Stromal cell of bone marrow (primary cell): ENCODE measurements at places on chromosomes 13 and 19.

DNA sequence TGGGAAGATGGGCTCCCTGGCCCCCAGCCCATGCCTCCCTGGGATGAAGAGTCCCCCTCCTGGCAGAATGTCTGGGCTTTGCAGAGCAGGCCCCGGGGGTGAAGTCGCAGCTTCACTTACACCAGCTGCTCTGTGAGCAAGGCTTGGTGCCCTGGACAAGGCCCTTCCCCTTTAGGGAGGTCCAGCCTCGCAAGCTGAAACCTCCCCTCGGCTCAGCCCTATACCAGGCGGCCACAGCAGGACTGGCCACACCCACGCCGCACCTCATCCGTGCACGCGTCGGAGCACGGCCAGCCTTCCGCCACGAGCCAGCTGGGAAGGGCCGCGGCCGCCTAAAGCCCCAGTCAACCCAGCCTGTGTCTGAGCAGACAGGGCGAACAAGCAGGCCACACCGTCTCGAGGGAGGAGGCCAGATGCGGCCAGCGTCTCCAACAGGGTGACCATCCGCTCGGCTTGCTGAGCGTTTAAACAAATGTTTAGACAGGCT, 83.2 kb upstream of the MCF2L start:
- DNase-seq, result peak; percentile 58

DNA sequence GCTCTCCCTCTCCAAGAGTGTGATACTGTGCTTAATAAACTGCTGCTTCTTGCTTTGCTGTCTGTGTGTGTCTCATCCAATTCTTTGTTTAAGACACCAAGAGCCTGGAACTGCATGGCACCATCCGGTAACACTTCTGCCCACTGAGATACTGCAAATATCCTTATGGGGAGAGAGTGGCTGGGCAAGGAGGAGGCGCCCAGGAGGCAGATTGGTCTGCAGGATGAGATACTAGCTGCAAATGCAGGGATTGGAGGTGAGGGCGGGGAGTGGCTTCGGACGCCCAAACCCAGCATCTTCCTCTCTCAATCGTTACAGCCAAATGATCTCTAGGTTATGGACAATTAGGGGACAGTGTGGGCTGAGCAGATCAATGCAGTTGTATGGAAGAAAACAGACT, 1.7 kb upstream of the SIGLEC7 start:
- DNase-seq, result no peak

DNA sequence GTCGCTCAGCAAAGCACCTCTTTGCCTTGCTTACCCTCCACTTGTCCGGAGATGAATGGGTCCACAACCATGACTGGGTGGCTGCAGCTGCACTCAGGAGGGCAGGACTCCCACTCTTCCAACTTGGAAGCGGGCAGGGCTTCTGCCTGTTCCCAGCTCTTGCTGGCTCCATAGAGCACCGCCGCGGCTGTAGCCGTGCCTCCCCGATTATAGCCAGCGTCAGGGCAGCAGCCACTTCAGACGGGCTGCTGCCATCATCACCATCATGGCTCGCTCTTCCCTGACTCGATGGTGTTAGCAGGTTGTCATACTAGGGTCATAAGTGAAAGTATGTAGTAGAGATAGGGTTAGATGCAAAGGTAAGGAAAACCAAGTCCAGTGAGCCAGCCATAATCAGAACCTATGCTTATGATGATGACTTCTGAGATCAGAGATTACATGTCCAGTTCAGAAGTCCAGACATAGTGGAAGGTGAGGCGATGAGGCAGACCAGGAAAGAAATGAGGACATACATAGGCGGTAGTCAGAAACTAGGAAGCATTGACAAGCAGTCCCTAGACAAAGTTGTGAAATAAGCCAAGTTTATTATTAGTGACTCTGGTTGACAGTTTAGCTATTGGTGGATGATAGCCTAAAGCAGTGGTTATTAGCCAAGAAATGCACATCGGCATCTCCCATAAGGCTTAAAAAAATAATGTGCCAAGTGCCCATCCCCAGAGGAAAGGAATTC, 4.4 kb upstream of the INTS6 start:
- DNase-seq, result no peak

GRCh38 chr13:51524829-51525566, 59.3 kb upstream of the WDFY2 start:
- DNase-seq, result no peak

DNA sequence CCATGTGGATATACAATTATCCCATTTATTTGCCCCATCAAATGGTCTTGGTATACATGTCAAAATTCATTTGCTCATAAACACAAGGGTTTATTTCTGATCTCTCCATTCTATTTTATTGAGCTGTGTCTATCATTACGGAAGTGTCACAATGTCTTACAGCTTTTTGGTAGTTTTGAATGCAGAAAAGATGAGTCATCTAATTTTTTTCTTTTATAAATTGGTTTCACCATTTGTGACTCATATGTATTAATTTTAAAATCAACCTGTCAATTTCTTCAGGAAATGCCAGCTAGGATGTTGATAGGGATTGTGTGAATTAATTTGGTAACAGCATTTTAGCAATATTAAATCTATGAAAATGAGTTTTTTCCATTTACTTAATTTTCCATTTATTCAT, 2549.4 kb downstream of the PCDH9 start:
- DNase-seq, result no peak

- no peak for DNase-seq
Observed at GRCh38 chr19:1266916-1267476, 2.1 kb upstream of the CIRBP start.

DNA sequence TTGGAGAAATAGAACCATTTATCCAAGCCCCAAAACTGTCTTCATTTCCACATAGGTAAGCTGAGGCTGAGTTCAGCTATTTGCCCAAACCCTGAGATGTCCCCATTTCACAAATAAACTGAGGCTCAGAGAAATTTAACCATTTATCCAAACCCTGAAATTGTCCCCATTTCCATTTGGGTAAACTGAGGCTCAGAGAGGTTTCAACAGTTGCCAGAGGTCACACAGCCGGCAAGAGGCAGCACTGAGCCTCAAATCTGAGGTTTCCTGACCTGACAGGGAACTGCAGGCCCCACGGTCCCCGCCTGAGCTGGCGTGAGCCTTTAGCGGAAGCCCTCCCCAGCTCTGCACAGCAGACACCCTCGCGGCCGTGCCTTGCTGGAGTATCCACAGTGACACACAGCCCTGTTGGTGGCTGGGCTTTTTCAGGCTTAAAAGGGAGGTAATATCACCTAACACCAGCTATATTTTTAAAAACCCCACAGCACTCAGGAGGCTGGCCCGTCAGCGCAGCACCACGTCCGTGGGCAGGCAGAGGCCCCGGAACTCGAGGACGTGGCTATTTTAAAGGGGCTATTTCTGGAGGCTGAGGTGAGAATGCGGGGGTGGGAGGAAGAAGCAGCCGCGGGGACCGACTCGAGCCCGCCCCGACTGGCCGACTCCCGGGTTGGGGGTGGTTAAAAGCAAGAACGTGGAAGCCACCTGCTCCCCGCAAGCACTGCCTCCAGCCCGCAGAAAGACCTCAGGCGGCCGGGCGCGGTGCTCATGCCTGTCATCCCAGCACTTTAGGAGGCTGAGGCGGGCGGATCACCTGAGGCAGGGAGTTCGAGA, 18.5 kb downstream of the PTPRS start:
- DNase-seq, result no peak

GRCh38 chr19:18929311-18929710, 9.8 kb downstream of the DDX49 start:
- no peak for DNase-seq

DNA sequence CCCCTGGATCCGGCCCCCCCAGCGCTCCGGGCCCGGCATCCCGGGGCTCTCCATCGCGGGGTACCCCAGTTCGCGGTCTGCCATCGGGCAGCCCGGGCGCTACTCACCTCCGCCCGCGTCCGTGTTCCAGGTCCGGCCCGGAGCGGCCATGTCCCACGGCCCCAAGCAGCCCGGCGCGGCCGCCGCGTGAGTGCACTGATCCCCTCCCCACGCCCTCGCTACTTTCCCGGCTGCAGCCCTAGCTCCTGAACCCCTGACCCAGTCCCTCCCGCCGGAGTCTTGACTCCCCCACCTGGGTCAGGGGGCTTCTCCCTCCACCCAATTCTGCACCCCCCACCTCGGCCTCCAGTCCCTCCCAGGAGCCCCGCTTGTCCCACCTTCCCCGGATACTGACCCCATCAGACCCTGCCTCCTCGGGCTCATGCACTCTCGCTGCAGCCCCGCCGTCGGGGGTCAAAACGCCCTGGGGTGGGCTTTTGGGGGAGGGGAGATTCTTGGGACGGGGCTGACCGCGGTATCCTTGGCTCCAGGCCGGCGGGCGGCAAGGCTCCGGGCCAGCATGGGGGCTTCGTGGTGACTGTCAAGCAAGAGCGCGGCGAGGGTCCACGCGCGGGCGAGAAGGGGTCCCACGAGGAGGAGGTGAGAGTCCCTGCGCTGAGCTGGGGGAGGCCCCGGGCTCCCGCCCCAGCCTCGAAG, 566 bp downstream of the HMG20B start:
- no peak for DNase-seq

- DNase-seq, result no peak
Observed at GRCh38 chr13:79385694-79386093, 20.4 kb downstream of the RBM26 start.

DNA sequence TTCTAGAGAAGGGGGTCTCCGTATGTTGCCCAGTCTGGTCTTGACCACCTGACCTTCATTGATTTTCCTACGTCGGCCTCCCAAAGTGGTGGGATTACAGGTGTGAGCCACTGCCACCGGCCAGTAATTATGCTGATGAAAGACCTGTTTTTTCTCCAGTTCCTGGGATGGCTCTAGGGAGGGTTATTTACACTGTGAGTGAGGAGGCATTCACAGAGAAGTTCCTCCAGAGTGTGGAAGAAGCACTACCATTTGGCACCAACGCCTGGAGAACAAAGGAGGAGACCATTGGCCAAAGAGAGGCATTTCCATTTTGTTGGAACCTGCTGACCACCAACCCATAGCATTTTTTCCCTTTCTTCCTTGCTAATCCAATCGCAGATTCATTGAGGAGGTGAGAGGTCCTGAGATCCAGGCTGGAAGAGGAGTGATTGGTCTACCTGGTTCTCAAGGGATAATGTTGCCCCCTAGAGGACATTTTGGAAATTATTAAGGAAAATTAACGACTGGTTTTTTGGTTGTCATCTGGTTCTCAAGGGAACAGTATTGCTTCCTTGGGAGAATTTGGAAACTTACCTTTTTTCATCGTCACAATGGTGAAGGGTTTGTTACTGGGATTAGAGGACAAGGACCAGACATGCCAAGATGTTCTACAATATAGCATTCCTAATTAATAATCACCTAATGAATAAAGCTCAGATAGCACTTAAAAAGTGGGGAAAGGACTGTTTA, 5.5 kb upstream of the SAE1 start:
- DNase-seq, result no peak

- DNase-seq, result peak; percentile 48
Observed at GRCh38 chr13:94061301-94061700, 418.2 kb downstream of the DCT start.

DNA sequence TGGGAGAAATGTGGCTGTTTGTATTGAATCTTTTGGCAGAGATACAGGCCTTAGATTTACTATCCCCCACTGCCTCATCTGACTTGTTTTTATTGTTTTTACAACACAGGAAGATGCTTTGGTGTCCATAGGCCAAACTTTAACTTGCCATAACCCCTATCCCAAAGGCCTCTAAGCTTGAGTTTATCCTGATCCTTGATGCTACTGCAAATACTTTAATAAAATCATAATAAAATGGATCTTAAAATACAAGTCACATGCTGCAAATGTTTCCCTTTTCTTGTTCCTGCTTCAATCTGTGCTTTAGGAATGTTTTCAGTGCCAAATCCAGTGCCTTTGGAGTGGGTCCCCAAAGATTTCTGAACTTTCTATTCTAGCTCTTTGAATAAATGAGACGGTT, 770.6 kb downstream of the DACH1 start:
- DNase-seq, result no peak

- DNase-seq, result no peak
Observed at GRCh38 chr19:3664879-3665642, 35.2 kb downstream of the PIP5K1C start.

DNA sequence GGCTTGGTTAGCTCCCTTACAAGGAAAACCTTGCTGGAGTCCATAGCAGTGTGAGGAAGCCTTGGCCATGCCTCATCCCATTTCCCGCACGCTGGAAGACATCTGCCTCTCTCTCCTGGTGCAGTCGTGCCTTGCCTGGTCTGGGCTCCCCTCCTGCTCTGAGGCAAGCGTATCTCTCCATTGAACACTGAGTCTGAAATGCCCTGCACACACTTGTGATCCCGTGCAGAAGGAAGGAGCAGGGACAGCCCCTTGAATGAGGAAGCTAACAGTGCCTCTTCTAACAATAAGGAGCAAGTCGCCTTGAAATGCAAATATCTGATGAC, 407 bp upstream of the ZNF440 start:
- DNase-seq, result no peak

DNA sequence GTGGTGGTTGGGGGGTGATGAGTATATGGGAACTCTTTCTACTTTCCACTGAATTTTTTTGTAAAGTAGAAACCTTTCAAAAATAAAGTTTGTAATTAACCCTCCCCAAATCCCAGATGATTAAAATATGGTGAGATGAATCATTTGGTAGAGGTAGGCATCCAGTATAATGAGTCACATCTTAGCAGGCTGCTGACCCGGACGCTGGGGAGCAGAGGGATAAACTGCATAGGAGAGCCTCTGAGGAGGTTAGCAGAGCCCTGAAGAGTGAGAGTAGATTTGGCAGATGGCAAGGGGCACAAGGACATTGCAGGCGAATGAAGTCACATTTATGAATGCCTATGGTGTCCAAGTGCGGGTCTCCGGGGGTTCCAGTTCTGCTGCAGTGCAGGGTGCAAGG, 293.8 kb downstream of the FGF9 start:
- DNase-seq, result no peak

GRCh38 chr13:31675440-31675953, 63.8 kb upstream of the RXFP2 start:
- DNase-seq, result no peak

DNA sequence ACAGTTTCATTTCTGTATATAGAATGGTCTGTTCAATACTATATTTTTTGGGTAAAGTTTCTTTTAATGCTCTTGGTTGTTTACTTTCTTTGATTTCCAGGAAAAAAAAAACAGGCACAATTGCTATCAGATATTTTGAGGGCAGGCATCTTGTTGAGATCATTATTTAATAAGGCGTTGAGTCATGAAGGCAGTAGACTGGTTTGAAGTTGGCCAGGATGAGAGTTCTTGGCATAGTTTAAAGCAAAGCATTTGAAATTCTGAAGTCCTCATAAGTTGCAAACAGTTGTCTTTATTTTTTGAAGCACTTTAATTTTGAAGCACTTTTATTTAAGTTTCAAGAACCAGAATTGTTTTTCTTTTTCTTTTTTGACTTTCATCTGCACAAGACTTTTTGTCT, 2.6 kb upstream of the ZNF175 start:
- DNase-seq, result no peak

DNA sequence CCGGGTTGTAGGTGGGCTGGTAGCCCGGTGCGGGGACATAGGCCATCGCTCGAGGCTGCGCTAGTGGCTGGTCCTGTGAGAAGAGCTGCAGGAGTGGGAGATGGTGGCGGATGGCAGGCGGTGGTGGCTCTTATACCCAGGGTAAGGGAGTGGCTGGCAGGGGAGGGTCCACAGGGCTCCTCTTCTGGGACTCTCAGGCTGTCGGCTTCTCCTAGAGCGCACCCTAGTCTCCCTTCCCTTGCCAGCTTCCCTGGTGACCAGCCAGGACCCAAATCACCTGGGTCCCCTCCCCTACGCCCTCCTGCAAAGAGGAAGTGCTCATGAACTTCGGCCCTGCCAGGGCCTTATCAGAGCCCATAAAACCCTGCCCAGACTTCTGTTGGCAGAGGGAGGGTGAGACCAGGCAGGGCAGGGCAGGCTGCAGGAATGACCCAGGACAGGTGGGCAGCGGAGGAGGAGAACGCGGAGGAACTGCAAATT, at the start of gene LGALS4:
Gene LGALS4, minus strand, starts transcription at position 105 of the 480 bp plus-strand sequence. Its CDS starts 59 bp downstream, at position 46.
- no peak for DNase-seq
